ENCODE measurements at places on chromosomes 16 and 17.

DNA sequence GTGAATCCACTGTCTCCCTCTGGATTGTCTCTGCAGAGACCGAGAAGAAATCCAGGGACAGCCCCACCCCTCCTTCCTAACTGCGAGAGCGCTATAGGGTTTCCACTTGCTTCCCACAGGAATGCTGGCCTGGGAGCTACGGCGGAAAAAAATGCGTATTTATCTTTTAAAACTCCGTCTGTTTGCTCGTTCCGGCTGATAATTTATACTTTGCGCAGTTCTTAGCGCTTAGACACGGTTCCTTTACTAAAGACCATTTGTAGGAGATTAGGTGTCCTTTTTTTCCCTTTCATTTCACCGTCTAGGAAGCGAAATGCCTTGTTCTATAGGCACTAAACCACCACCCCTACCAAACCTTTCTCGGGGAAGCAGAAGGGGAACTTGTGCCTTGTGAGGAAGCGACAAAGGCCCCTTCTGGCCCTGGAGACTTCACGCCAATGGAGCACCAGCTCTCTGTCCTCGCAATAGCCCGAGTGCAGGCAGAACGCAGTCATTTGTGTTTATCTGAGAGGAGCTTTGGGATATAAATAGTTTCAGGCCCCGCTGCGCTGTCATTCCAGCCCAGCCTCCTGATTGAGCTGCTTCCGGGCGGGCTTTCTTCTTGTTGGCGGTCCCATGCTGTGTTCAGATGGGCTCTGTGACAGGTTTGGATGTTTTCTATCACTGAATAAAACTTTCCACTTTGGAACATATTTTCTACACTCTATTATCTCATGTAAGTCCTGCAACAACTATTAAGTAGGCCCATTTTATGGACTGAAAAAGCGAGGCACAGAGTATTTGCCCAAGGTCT lies 791 bp upstream of the SUPT4H1 start:
- peaks cover 16% of the 10 kb centered on the region for H3K4me1 ChIP-seq
- H3K27ac ChIP-seq: peak overlapping the region; percentile 85
- H3K27me3 ChIP-seq: no peaks in the 10 kb centered on the region
- H3K4me3 ChIP-seq: peak overlapping the region; percentile 95

DNA sequence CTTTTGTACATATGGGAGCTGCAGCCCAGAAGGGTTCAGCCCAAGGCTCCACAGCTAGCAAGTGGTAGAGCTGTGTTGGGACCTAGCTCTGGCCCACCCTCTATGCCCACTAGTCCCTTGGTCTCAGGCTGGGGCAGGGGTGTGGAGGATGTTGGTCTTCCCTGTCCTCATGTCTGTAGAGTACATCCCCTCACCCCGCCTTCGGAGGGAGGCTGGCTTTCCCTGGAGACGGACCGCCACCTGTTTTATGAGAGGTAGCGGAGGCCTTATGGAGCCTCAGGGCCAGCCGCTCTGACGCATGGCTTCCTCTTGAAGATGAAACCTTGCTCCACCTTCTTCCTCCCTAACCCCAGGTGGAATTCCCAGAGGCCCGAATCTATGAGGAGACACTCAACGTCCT lies 8.4 kb downstream of the TNFAIP1 start:
- H3K27me3 ChIP-seq: no peaks in the 10 kb centered on the region
- peaks cover 14% of the 10 kb centered on the region for H3K36me3 ChIP-seq
- H3K27ac ChIP-seq: no peak overlapping the region
- no peaks in the 10 kb centered on the region for H3K4me1 ChIP-seq
- DNase-seq: no peak

- DNase-seq: no peak
- H3K4me3 ChIP-seq: no peak overlapping the region
- H3K27ac ChIP-seq: no peak overlapping the region
- no peaks in the 10 kb centered on the region for H3K36me3 ChIP-seq
- no peaks in the 10 kb centered on the region for H3K27me3 ChIP-seq
These were observed 141.8 kb downstream of the XYLT1 start for GRCh38 chr16:17328932-17329331.

DNA sequence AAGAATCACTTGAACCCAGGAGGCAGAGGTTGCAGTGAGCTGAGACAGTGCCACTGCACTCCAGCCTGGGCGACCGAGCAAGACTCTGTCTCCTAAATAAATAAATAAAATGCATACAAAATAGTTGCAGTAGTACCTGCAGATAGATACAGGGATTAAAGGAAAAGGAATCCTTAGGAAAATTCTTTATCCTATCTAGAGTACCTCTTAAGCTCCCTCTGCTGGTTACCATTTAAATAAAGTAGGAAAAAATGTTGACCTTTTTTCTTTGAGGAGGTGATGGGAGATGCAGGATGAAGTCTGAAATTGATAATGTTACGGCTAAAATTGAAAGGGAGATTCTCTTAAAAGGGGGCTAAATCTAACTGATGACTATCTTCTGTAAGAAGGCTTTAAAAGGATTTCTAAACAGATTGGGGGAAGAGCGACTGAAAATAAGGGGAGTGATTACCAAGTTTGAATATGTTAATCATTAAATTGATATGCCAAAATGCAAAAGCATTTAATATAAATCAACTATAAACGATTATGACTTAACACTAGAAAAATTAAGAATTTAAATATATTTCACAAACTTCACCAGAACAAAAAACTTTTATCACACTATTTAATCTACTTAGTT lies 29.4 kb downstream of the C16orf87 start:
- H3K36me3 ChIP-seq: no peaks in the 10 kb centered on the region
- no peak for DNase-seq
- no peaks in the 10 kb centered on the region for H3K27me3 ChIP-seq
- H3K4me1 ChIP-seq: no peaks in the 10 kb centered on the region

DNA sequence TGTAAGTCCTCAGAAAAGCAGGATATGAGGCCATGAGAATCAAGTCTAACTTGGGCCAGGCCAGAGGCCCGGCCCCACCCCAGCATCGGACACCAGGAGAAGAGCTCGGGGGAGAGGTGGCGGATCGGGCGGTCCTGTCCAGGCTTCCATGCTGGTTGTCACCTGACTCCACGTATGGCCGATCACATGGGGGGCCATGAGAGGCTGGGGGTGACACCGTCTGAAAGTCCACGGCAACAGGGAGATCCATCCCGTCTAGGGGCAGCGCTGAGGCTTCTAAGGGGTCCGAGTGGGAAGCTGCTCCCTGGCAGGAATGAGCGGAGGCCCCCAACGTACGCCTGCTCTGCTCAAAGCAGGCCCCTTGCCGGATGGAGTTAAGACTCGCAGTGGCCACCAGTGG lies 25.8 kb downstream of the ENGASE start:
- H3K4me3 ChIP-seq: no peak overlapping the region
- no peaks in the 10 kb centered on the region for H3K36me3 ChIP-seq
- H3K27me3 ChIP-seq: no peaks in the 10 kb centered on the region

- no peaks in the 10 kb centered on the region for H3K36me3 ChIP-seq
- no peaks in the 10 kb centered on the region for H3K4me1 ChIP-seq
- H3K27ac ChIP-seq: no peak overlapping the region
- no peak overlapping the region for H3K4me3 ChIP-seq
- H3K27me3 ChIP-seq: peaks cover 8% of the 10 kb centered on the region
These were observed 5.9 kb downstream of the CBX2 start for GRCh38 chr17:79783891-79784290.

DNA sequence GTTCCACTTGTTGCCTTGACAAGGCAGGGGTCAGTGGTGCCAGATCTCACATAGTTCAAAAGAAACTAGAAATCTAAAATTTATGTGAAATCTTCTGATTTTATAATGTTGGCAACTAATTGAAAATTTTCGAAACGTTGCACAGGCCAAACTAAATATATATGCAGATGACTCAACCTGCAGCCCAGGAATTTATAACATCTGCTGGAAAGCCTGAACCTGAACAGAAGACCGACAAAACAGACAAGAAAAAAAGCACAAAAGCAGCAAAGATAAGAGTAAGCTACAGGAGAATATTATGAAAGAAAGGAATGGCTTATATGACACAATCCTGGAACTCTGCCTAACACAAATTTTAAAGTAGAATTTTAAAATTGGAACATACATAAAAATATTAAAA lies 207.6 kb downstream of the CEP112 start:
- no peaks in the 10 kb centered on the region for H3K27me3 ChIP-seq
- DNase-seq: no peak
- H3K36me3 ChIP-seq: no peaks in the 10 kb centered on the region
- H3K27ac ChIP-seq: no peak overlapping the region
- no peaks in the 10 kb centered on the region for H3K4me1 ChIP-seq
- H3K4me3 ChIP-seq: no peak overlapping the region

DNA sequence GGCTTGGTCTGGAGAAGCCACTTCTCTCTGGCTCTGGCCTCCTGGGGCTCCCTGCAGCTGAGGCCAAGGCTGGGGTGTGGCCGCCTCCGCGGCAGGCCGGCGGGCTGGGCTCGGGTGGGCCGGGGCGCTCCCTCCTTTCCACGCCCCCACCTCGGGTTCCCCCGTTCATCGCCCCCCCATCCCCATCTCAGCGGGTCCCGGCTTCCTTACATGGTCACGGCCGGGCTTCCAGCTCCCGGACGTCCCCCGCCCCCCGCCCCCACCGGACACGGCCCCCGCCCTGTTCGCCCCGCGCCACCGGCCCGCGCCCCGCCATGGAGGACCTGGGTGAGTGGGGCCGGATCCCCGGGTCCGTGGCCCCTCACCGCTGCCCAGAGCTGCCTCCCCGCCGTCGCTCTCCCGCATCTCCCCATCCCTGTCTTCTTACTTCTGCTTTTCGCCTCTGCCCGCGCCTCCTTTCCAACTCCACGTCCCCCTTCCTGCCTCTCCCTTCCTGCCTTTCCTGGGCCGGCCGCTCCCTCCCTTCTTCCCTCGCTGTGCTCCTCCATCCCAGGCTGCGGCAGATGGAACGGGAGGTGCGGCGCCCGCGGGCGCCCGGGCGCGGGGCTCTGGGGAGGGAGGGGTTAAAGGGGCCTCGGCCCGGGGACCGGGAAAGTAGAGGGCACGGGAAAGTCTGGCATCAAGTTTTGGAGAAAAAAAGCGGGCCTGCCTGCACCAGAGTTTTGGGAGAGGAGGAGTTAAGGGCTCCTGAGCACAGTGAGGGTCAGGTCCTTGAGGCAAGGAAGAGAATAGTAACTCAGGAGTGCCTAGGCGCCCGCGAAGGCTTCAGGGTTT lies at the start of gene TGFB1I1:
Gene TGFB1I1, plus strand, starts transcription at position 278 of the 834 bp plus-strand sequence. Its CDS starts 37 bp downstream, at position 315.
- no peak within 1 kb of the TSS for H3K4me3 ChIP-seq
- H3K27me3 ChIP-seq: no peaks in the 10 kb centered on the region
- H3K4me1 ChIP-seq: peaks cover 10% of the 10 kb centered on the region
- H3K27ac ChIP-seq: no peak within 1 kb of the TSS
- peaks cover 1% of the 10 kb centered on the region for H3K36me3 ChIP-seq

GRCh38 chr17:70813355-70813930 lies 644.1 kb downstream of the KCNJ2 start:
- H3K4me3 ChIP-seq: no peak overlapping the region
- no peak for DNase-seq
- H3K4me1 ChIP-seq: no peaks in the 10 kb centered on the region
- no peaks in the 10 kb centered on the region for H3K36me3 ChIP-seq
- H3K27me3 ChIP-seq: no peaks in the 10 kb centered on the region
- H3K27ac ChIP-seq: no peak overlapping the region

GRCh38 chr17:2971851-2972250 lies 91.6 kb downstream of the OR1D5 start:
- no peak overlapping the region for H3K4me3 ChIP-seq
- no peak for DNase-seq
- H3K36me3 ChIP-seq: no peaks in the 10 kb centered on the region
- no peaks in the 10 kb centered on the region for H3K27me3 ChIP-seq
- no peaks in the 10 kb centered on the region for H3K4me1 ChIP-seq
